ENCODE measurements at places on chromosomes 7 and 10. TPM values are rescaled to one million over a fixed set of nuclear protein-coding genes. Genes with fewer than 3 reads are reported as not detected.
A peak's percentile ranks its signal among the peaks of the same experiment; 100 is the strongest.

The SH2D4B gene
- polyA plus RNA-seq: not detected

DNA sequence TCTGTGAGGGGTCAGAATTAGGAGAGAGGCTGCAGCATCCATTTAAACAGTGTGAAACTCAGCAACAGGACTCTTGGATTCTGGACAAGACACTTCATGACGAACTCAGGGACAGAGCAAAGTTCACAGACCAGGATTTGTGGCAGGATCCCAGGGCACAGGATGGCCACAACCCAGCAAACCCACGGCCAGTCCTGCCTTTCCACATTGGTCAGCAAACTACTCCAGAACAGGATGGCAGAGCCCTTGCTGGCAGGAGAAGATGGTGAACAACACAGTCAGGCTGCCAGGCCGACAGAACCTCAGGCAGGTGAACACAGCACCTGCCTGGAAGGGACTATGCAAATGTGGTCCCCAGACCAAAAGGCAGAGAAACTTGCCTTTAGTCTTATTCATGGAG lies 34.4 kb downstream of the VSTM4 start:
- DNase-seq: no peak

GRCh38 chr10:118625504-118625903 lies 30.1 kb upstream of the PRLHR start:
- no peak for DNase-seq

GRCh38 chr7:149875396-149875795 lies 1.6 kb downstream of the ATP6V0E2 start:
- DNase-seq: no peak

The NANOS1 gene
- 0.86 TPM for polyA plus RNA-seq

DNA sequence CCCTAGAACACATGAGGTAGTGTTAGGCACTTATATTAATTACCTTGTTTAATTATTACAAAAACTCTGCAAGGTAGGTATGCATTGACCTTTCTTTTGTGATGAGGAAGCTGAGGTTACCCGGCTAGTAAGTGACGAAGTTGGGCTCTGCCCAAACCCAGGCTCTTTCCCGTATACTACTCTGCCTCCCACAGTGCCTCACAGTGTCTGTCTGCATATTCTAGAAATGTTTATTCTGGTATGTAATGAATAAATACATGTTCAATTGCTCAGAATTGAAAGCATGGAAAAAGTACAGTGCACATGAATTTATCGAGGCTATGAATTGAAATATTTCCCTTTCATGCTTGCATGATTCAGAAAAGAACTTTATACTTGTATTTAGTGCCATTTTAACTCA lies 304.9 kb downstream of the PHTF2 start:
- DNase-seq: no peak

GRCh38 chr10:130027716-130028464 lies 63.8 kb upstream of the EBF3 start:
- DNase-seq: peak; percentile 80

- peak; percentile 64 for DNase-seq
These were observed 58.6 kb upstream of the COL13A1 start for GRCh38 chr10:69742928-69743602.

DNA sequence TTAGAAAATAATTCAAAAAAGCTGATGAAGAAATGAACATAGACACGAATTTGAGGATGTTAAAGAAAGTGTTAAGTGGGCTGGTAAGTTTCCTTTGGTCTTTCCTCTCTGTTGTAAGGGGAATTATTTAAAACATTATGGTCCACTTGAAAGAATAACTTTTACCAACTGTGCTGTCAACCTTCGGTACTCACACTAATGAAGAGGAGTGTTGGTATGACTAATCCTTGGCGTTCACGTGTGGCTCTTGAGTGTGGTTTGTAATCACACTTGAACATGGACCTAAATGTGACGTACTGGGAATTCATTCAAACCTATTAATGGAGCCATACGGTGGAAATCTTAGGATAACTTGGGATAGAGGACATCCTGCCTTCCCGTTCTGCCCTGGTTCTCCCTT lies 41.3 kb downstream of the TBXAS1 start:
- no peak for DNase-seq

The CRHR2 gene
- polyA plus RNA-seq: not detected

- no peak for DNase-seq
These were observed 53.1 kb upstream of the KMT2E start for GRCh38 chr7:104960741-104961448.

The RADIL gene
- 4.3 TPM for polyA plus RNA-seq

The FKBP6 gene
- not detected for polyA plus RNA-seq

- no peak for DNase-seq
These were observed 8.2 kb upstream of the PON3 start for GRCh38 chr7:95404316-95404865.

The TRPV6 gene
- not detected for polyA plus RNA-seq

GRCh38 chr7:12554351-12554750 lies 16.2 kb upstream of the SCIN start:
- no peak for DNase-seq

The NOLC1 gene
- 71.8 TPM for polyA plus RNA-seq

The IL6 gene
- 13.6 TPM for polyA plus RNA-seq

- DNase-seq: no peak
These were observed 267.8 kb upstream of the MYO3A start for GRCh38 chr10:25666276-25666675.

DNA sequence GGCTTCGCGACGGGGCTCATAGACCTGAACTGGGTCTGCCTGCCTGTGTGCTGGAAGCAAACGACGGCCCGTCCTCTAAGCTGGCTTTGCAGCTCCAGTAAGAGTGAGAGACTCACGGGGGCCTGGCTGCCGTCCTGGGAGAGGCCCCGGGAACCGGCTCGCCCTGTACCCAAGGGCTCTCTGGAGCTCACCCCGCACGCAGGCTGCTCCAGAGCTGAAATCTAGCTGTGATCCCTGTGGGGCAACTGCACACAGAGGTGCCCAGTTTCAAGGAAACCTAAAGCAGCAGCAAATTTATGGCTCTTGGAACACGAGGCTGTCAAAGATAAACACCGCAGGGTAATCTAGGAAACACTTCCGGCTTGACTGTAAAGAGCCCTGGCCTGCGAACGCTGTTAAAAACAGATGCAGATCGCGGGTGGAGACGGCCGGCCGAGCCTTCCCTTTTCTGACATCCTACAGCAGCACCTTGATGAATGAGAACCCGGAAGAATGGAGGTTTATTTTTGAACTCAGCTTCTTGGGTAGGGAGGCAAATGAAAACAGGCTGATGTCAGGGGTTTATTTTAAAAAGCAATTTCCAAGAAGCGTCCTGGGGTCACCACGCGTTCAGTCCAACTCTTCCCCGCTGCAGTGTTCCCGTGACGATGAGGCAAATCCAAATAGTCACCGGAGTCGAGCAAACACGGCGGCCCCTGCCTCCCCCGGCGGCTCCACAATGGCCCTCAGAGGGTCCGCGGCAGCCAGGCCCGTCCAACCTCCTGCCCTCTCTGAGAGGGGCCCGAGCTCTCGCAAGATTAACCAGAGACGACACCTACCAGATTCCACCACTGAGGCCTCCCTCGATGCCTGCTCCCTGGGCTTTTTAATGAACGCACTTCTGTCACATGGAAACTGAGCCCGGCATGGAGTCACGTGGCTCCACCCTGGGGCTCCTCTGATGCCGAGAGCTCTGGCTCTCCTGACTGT lies 29.6 kb downstream of the AMZ1 start:
- DNase-seq: peak; percentile 90

DNA sequence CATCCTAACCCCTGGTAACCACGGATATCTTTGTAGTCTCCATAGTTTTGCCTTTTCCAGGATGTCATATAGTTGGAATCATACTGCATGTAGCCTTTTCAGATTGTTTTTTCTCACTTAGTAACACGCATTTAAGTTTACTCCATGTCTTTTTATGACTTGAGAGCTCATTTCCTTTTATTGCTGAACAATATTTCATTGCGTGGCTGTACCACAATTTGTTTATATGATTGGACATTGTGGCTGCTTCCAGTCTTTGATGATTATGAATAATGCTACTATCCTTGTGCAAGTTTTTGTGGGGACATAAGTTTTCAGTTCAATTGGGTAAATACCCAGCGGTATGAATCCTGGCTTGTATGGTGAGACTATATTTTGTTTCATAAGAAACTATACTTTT lies 60.8 kb downstream of the AOAH start:
- no peak for DNase-seq

- DNase-seq: no peak
These were observed 137.5 kb downstream of the ZNF365 start for GRCh38 chr10:62511656-62512055.

- peak; percentile 1 for DNase-seq
These were observed 35.5 kb downstream of the HIF1AN start for GRCh38 chr10:100571084-100571856.

GRCh38 chr10:120285408-120285807 lies 171.6 kb upstream of the PLPP4 start:
- DNase-seq: no peak

The HKDC1 gene
- 0.06 TPM for polyA plus RNA-seq

DNA sequence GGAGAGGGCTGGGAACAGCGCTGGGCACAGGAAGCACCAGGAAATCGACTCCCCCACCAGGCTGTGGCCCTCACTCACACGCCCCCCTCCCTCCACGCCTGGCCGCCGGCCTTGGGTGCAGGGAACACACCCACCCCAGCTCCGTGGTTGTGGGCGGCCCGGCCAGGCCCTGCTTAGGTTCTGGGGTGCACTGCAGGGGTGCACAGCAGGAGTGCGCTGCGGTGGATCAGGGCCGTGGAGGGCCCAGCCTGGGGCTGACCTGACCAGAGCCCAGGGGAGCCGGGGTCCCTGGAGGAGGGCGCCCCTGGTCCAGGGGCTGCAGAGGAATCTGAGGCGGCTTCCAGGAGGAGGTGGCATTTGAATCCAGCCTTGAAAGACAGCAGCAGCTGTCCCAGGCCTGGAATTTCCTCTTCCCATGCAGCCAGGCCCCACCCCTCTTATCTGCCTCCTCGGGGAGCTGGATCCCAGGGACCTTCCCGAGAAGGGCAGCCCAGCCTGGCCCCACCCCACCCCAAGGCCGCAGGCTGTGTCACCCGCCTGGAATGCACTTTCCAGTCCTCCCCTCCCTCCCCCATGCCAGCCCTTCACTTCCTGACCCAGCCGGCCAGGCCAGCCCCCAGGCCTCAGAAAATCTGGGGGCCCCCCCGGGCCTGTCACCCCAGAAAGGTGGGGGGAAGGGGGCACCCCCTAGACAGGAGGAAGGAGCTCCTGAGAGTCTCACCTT lies 18.4 kb upstream of the PDGFA start:
- DNase-seq: peak; percentile 71

The MKX gene
- polyA plus RNA-seq: not detected

DNA sequence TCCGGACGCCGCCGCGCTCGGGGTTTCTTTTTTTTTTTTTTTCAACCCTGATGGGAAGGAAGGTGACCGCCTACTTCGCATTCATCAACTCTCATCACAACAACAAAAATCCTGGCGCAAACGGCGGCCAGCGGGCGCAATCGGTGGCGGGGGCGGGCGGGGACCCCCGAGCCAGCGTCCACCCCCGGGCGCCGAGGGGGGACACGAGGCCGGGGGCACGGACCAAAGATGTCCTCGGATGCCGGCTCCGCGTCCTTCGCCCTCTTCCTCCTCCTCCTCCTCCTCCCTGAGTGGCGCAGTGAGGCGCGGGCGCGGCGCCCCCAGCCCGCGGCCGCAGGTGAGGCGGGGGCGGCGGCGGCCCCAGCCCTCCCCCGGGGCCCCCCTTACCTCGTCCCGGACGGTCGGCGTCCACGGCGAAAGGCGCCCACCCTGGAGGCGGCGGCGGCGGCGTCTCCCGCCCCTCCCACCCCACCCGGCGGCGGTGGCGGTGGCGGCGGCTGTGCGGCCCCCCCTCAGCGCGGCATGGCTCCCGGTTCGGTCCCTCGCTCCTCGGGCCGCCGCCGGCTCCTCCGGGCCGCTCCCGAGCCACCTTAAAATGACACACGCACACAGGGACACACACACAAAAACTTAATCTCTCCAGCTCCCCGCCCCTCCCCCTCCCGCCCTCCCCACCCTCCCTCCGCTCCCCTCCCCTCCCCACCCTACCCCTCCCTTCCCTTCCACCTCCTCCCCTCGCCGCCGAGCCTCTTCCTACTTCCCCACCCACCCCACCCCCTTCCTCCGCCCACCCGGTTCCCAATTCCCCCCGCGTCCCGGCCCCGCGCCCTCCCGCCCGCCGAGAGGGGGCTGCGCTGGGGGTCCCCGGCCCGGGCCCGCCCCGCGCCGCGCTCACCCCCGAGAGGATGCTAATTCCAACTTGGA lies at the start of gene CTBP2:
Gene CTBP2, minus strand, starts transcription at position 632 of the 924 bp plus-strand sequence.
- peak; percentile 89 for DNase-seq

DNA sequence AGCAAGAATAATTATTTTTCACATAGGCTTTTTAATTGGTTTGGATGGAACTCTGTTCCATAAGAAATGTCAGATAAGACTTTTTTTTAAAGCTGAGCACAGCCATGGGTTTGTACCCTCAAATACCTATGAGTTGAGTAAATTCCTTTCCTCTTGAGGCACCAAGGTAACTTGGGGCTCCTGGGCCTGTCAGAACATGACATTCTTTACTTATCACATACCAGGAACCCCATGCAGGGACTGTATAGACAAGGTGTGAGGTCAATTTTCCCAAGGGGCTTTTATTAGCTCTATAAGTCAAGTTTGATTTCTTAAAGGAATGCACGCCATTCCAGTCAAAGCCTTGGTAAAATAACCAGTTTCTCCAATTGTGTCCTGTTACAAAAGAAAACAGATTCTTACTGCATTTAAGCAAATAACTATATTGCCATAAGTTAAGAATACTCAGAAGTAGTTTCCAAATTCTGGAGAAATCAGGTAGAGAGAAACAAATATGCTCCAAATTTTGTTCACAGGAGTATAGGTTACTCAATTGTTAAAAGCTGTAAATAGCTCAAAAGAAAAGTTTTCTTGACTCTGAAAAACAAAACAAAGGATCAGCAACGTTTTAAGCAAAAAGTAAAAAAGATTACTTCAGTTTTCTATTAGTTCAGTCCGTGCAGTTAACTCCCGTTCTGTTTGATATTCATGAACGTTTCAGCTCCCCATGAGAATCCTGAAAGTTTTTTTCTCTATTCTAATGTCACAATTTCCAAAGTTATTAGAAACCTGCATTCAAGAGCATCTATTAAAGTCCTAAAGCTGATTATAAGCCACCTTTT lies 167.5 kb upstream of the NAMPT start:
- DNase-seq: no peak

The KCP gene
- polyA plus RNA-seq: not detected

DNA sequence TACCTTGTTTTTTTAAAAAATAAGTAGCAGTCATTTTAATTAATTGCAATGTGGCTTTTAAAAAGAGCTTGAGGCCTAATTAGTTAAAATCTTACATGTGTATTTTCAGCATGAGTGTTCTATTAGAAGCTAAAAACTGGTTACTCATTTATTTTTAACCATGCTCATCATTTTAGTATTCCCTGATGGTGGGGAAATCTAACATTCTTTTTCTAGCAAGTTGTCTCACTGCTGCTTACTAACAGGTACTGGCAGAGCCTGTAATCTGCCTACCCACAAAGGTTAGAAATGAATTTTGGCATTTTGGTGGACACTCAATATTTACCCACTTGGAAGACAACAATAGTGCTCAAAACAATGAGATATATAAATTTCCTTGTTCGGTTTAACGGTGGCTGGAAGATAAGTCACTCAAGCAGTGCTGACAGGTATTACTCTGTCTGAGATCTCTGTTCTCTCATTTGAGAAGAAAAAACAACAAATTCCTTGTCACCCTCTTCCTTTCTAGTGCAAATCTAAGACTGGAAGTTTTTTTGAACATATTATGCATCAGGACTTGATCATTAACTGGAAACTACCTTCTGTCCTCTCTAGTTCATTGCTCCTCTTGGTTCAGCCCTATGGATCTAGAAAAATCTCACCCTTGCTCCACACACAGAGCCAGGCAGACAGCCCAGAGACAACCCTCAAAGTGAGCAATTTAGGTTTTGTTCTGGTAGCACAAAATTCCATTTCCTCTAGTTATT lies 83.3 kb downstream of the VWDE start:
- no peak for DNase-seq

The CASTOR2 gene
- 5.4 TPM for polyA plus RNA-seq

Measured in SK-N-SH (cell line).